ENCODE measurements at places on chromosomes 2 and 18. TPM values are rescaled to one million over a fixed set of nuclear protein-coding genes. Genes with fewer than 3 reads are reported as not detected.

The KIDINS220 gene
- 20.9 TPM for total RNA-seq

The CRYGD gene
- not detected for total RNA-seq

The GPD2 gene
- 33.5 TPM for total RNA-seq

The CCDC150 gene
- total RNA-seq = 10.4 TPM

The SCN3A gene
- 0.07 TPM for total RNA-seq

DNA sequence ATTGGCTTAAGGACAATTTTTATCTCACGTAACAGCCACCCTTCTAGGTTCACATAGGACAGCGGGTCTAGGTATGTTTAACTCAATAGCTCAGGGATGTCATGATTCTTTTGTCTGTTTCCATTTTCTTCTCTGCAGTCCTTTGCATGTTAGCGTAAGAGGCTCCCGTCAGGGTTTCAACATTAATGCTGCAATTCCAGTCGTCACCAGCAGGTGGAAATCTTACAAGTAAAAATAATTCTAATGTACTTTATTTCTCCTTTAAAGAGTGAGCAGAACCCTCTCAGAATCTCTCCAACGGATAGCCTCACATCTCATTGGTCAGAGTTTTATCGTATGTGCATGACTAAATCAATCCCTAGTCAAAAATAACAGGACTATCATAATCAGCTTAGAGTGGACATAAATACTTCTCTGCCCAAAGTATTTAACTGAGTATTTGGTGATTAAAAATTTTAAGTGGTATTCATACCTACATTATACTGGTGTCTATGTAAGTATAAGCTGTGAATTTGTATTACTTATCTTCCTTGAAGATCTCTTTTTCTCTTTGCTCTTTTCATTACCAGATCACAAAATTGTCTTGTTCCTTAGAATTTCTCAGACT, 487.2 kb upstream of the GCFC2 start:
- DNase-seq = peak; percentile 69

DNA sequence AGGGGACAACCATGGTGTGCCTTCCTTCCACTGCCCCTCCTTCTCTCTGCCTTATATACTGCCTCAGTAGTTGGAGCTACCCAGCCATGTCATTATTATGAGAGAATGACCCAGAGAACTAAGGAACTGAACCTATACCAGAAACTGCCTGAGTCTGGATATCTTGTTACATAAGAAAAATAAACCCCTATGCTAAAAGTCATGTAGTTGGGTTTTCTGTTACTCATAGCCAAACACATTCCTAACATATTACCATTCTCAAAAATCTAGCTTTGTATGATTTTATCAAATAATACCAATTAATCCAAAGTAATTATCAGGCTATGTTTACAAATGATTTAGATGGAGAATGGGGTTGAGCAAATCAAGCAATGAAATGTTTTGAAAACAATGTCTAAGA, 15.0 kb upstream of the KLF7 start:
- no peak for DNase-seq

DNA sequence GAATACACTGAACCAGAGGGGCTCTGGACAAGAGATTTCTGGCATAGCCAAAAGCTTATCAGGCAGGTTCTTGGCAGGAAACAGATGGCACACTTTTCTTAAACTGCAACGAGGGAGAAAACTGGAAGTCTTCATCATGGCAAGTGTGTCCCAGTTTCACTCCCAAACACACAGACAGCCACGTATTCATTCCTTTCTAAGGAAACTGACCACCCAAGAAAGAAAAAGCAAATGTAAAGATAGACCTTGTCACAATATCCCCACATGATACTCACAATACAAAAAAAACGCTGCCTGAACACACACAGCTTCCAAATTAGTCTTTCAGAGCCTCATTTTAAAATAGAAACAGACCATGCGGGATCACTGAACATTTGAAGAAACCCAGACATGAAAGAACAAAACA, 40.6 kb upstream of the RTTN start:
- no peak for DNase-seq

GRCh38 chr18:58476516-58477256, 152.2 kb downstream of the ALPK2 start:
- no peak for DNase-seq

GRCh38 chr2:5617796-5618195, 74.4 kb upstream of the SOX11 start:
- no peak for DNase-seq

DNA sequence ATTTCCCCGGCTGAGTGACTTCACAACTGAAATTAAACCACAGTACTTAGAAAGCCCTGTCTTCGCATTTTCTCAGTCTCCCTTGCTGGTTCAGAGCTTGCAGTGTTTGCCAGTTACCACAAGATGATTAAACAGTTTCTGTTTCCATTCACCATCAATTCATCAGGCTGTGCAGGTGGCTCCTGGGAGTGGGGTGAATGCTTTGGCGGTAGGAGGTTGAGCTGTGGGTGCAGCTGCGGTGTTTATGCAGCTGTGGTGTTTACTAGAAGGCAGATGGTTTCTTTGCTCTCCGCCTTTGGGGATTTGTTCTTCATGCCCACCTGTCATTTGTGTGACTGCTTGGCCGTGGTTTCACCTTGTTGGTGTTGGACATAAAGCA, 16.1 kb downstream of the ACOXL start:
- peak; percentile 88 for DNase-seq

- no peak for DNase-seq
Observed at GRCh38 chr2:227855440-227855839, 16.0 kb upstream of the DAW1 start.

- DNase-seq = no peak
Observed at GRCh38 chr2:15076668-15077067, 444.2 kb downstream of the LRATD1 start.

GRCh38 chr18:72612894-72613533, 68.9 kb upstream of the CBLN2 start:
- no peak for DNase-seq

- DNase-seq = no peak
Observed at GRCh38 chr2:168198476-168199207, 48.8 kb downstream of the STK39 start.

GRCh38 chr2:197784956-197785941, at the start of gene BOLL:
Gene BOLL, minus strand, starts transcription at chr2:197785319. Its CDS starts 3,469 bp downstream, at chr2:197781850.
- DNase-seq = no peak

DNA sequence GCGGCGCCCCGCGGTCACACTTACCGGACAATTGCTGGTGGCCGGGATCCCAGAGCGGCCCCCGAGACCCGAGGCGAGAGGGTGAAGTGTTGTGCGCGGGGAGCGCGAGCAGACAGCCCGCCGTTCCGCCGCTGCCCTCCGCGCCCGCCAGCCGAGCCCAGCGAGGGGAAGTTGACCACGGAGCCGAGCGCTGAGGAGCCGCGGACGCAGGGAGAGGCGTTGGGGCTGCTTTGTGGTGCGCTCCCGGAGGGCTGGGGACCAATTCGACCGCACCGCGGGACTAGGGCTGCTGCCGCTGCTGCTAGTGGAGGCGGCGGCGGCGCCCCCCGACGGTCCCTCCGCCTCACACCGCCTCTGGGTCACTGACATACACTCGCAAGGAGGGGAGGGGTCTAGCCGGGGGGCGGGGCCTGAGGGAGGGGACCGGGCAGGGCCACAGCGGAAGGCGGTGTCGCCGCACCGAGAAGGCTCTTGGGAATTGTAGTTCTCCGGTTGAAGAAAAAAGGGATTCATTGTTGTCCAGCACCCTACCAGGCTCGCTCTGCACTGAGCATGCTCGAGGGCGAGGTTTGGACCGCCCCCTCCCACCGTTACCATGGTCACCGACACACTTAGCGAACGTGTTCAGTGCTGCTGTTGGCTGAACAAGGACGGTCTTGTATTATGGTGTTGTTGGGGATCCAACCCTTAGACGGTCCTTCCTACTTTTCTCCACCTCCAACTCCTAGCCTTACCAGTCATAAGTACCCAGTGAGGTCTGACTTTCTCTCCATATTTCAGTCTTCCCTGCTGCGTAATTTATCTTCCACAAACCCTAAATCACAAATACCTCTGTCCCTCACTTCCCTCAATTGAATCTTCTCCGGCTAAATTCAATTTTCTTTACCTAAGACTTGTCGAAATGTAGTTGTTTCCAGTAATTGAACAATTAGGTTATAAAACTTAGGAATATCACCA, at the start of gene PELI1:
PELI1 (minus strand) TSS at position 364 of the 957 bp plus-strand sequence. CDS start 36,110 bp downstream, outside the sequence.
- DNase-seq = peak; percentile 95

Measured in activated CD8-positive, alpha-beta T cell treated with anti-CD3 and anti-CD28 coated beads for 36 hours (primary cell).